ENCODE measurements at places on chromosomes 6 and 20.

GRCh38 chr6:85127696-85128243 is 322.1 kb upstream of the NT5E start:
- no peak for DNase-seq

DNA sequence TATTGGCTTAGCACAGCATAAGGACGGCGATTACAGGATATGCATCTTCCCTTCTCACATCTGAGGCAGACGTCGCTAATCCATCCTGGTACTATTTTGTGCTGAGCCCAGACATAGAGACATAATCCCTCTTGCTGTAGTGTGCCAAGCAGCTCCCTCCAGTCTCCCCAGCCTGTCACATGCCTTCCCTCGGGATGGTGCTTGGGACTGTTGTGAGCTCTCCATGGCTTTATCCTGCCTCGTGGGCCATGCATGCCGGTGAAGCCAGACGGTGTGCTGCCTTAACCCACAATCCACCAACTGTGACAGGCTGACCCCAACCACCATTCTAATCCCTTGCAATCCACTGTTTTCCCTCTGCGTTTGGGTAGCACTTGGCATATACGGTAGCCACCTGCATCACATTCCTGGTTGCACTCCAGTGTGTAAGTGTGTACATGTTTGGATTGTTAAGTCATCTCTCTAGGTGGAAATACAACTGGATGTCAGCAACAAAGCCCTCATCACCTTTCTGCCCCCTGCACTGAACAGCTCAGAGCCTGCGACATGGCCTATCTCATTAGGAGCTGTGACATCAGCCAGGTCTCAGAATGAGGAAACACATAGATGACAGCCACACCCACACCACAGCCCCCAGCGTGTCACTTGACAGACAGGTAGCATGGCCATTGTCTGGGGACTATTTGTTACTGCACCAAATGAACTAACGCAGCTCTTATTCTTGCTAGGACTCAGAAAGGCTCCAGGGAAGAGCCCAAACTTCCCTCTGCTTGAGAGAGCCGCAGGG is 374.8 kb upstream of the CDH4 start:
- no peak for DNase-seq

GRCh38 chr6:6811128-6812009 is 222.8 kb downstream of the LY86 start:
- DNase-seq: peak; percentile 59

GRCh38 chr20:7362601-7363000 is 577.7 kb downstream of the HAO1 start:
- DNase-seq: no peak

- peak; percentile 17 for DNase-seq
Measured at GRCh38 chr6:34457382-34457741, 8.5 kb upstream of the PACSIN1 start.

- DNase-seq: no peak
Measured at GRCh38 chr6:71139249-71139648, 149.4 kb upstream of the OGFRL1 start.

DNA sequence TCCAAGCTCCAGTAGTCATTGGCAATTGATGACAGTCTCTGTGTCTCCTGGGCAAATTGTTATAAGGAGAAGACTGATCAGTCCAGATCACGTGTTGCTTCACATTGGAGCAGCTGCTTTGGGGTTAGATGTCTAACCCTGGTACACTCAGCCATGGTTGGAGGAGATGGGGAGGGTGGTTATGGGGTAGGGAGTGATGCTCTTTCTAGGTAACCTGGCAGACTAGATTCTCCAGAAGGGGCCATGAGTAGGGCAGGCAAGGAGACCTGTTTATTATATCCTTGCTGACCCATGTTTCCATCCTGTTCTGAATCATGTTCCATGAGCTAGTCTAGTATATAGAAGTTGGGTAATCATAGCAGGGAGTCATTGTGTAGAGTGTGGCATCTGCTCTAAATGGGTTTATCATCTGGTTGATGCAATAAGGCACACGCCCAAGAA is 50.8 kb upstream of the BACH2 start:
- DNase-seq: no peak

DNA sequence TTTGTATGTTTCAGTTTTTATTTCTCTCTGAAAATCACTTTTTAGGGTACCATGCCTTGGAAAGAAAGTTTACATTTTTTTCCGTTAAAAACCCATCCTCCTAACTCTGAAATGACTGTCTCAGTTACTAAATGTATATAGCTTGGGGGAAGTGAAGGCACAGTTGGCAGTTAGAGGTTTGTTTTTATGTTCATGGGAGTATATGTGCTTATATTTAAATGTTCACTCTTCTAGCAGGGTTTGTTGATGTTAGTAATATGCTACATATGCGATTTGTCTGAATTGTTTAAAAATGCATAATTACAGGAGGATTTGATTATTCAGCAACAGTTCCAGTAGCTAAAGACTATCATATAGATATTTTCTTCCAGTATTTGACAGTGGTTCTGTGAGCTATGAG is 31.1 kb downstream of the CDKAL1 start:
- no peak for DNase-seq

DNA sequence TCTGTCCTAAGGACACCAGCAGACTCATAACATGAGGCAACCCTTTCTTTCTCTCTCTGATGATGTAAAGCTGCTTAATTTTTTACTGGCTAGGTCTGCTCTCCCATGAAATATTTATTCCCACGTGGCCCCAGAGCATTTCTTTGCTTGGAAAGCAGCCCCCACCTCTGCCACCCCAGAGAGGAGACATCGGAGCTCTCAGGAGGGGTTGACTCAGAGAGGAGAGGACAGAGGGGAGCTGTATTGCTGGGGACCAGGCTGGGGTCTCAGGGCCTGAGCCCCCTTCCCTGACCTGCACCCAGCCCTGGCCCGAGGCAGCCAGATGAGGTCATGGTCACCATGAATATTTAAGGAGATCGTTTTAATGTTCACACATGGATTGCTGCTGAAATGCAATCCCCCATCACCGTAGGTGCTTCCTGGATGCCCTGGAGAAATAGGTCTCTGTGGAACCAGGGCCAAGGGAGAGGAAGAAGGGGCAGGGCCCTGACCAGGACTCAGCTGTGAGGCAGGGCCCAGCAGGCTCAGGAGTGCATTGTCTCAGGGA is 117.5 kb downstream of the DLL1 start:
- no peak for DNase-seq

DNA sequence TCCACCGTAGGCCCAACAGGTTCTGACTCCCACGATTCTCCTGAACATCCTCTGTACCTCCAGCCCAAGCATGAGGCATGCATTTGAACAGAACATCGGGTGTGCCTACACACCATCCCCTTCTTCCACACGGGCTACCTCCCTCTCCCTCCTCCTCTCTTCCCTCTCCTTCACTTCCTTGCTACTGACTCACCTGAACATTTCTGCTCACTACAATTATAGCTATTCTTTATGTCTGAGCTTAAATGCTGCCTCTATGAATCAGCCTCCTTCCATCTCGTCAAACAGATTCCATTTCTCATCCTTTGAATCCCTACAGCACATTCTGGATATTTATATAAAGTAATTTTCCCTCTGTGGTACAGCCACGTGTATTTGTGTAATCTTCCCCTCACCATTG is 71.4 kb upstream of the MYLIP start:
- DNase-seq: no peak

DNA sequence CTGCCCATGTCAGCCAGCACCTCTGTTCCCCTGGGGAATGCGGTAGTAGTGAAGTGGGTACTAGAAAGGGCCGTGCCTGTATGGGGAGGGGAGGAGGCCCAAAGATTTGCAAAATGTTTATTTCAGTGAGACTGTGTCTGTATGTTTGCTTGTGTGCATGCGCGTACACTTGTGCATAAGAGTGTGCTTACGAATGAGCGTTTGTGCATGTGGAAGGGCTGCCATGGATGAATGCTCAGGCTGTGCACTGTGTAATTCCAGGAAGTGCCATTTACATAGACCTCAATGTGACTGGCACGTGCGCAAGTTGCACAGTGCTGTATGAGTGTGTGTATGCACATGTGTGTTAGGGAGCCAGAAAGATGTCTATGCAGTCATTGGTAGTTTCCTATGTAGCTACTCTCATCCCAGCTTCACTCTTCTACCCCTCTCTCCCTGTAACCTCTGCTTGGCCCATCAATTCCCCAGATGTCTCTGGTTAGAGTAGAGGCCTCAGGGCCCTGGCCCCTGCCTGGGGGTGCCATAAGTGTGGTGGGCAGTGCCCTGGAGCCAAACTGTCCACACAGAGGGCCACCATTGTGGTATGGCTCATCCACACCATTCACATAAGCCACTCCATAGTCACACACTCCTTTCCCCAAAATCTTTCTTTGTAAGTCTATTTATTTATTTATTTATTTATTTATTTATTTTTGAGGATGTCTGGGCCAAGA is 26.8 kb upstream of the SLC22A7 start:
- no peak for DNase-seq

GRCh38 chr20:38187517-38187916 is 22.4 kb upstream of the TGM2 start:
- peak; percentile 43 for DNase-seq

DNA sequence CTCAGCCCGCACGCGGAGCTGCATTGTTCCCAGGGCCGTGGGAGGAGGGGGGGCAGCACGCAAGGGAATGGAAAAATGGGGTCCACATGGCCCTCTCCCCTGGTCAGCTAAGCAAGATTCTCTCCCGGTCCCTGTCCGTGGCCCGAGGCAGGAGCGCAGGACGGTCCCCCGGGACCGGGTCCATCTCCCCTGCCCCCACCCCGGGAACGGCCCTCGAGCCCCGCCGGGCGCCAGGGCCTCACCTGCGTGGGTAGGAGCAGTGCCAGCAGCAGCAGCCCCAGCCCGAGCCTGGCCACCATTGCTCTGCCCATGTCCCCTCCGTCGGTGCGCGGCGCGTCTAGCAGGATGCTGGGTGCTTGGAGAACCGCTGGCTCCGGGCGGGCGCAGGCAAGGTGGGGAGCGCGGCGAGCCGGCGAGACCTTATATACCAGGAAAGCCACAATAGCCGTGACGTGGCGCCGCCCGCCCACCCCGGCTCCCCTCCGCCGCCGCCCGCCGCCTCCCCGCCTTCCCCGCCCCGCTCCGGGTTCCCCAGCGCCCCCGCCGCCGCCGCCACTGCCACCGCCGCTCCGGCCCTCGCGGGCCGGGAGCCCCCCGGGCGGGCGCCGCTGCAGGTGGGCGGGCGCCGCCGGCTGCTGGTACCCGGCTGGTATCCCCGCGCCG is at the start of gene CD24:
CD24 (minus strand) TSS at position 394 of the 663 bp plus-strand sequence; CDS start at position 311, 83 bp downstream.
- peak; percentile 84 for DNase-seq
